ENCODE measurements at places on chromosomes 3 and 15.

GRCh38 chr3:8769088-8769822 lies at the start of gene OXTR:
TSS of gene OXTR (minus strand) at chr3:8769613. CDS start at chr3:8768187, 1,426 bp downstream.
- DNase-seq, result no peak

DNA sequence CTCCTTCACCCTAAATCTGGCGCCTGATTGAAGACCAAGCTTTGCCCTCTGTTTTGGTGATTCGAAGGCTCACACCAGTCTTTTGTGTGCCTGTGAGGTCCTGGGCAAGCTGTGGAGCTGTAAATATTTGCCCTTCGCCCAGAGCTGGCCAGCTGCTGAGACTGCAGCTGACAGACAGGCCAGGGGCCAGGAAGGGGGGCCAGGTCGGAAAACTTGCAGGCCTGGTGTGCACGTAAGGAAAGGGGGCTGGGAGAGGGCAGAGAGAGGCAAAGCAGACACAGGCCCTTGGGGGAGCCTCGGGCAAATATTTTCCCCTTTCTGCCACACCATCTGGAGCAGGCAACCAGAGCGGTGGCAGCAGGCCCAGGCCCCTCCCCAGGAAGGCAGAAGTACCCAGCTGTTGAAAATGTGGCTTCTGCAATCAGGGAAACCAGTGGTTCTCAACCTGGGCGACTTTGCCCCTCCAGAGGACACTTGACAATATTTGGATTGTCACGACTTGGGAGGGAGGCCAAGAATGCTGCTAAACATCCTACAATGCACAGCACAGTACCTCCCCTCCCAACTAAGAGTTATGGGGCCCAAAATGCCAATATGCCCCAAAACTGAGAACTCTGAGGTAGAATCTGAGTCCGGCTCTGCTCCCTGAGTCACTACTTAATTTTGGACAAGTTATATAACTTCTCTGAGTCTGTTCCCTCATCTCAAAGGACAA lies 2.5 kb downstream of the PDZRN3 start:
- no peak for DNase-seq

- DNase-seq, result no peak
These were observed 781 bp upstream of the CYP1A1 start for GRCh38 chr15:74725845-74726773.

DNA sequence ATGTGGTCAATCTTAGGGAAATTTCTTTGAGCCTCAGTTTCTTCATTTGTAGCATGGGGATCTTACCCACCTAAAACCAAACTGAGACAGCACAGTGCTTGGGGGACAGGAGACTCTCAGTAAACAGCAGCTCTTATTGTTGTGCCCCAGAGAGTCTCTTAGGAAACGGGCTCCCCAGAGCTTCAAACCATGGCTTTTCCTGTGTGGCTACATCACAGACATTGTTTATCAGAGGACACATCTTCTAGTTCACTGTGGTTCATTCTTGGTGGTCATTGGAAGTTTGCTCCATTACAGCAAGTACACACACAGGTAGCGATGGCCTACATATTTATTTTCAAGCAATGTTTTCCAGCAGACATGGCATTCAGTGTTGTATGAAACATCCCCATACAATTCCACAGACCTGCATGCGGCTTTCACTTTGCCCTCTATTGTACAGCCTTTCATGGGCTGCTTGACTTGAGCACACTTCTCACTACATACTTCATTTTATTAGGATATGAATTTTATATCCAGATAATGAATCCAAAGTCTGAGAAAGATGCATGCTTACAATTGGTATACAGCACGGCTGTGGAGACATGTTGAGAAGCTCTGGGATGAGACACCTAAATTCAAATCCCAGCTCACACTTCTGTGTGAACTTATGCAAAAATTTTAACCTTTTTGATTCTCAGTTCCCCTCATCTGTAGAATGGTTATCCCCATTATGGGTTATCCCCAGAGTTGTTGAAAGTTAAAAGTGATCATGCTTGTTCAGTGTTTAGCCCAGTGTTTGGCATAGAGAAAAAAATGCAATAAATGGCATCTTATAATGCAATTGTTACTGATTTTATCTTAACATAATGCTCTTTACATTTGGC lies 84.8 kb upstream of the ICE2 start:
- no peak for DNase-seq

- DNase-seq, result no peak
These were observed 450.5 kb upstream of the PDZRN3 start for GRCh38 chr3:74075241-74075640.

GRCh38 chr3:131072845-131073244 lies 46.2 kb downstream of the NEK11 start:
- no peak for DNase-seq

DNA sequence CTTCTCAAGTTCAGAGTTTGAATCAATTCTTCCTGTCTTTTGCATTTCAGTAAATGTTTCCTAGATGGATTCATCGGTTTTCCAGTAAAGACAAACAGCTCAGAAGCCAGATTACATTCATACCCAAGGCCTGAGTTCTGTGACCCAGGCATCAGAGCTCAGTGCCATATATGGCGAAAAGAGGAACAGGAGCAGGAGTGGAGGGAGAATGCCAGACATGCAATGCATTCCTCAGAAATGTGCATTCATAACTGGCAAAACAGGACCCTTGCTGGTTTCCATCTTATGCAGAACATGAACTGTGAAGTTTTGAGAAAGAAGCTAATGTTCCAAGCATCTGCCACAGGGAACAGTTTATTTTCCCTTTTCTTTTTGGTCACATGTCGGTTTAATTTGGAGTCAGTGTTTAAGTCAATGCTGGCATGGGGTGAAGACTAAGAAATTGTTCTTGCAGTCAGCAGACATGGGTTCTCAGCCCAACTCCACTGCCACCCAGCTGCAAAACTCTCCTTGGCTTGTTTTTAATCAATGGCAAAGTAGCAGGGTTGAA lies 116.5 kb downstream of the LPP start:
- DNase-seq, result peak; percentile 81

DNA sequence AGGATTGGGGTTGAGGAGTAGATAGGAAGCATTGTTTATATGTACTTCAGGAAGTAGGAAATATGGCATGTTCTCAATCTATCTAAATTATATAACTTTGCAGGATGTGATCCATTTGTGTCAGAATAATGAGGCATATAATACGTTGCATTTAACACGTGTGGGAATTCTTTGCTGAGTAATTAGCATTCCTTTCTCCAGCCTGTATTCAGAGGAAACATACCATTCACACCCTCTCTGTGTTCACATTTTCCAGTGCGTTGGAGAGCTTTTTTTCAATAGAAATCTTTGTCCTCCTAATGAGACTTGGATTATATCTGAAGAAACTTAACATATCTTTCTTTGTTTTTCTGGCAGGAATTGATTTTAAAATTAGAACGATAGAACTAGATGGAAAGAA lies 33.0 kb upstream of the APH1B start:
- DNase-seq, result peak; percentile 75

GRCh38 chr15:42158941-42159340 lies 2.5 kb upstream of the PLA2G4F start:
- no peak for DNase-seq

DNA sequence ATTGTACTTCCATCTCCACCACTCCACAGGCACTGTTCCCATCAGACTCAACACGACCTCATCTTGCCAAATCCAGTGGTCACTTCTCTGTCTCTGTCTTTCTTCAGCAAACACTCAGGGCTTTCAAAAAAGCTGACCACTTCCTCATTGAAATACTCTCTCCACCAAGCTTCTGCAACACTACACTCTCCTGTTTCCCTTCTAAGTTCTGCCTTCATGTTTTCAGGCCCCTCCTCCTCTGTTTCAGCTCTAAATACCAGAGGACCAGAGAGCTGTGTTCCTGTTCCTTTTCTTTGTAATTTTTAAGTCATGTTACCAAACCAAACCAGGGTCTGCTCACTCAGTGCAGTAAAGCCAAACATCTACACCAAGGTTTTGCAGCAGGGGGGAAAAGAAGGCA lies 33.8 kb upstream of the ACP3 start:
- DNase-seq, result no peak

Measured in foreskin keratinocyte (primary cell).